ENCODE measurements at places on chromosomes 4 and X. TPM values are rescaled to one million over a fixed set of nuclear protein-coding genes. Genes with fewer than 3 reads are reported as not detected.

MAGEE2 gene
- total RNA-seq: not detected

GCNA gene
- 3.7 TPM for total RNA-seq

GAGE12F gene
- not detected for total RNA-seq

MAGEC1 gene
- not detected for total RNA-seq

PDE5A gene
- total RNA-seq: 7.6 TPM

ZAR1 gene
- not detected for total RNA-seq

MAGEA6 gene
- not detected for total RNA-seq

Data from renal cortical epithelial cell (primary cell).